ENCODE measurements at places on chromosomes 11 and 22.

DNA sequence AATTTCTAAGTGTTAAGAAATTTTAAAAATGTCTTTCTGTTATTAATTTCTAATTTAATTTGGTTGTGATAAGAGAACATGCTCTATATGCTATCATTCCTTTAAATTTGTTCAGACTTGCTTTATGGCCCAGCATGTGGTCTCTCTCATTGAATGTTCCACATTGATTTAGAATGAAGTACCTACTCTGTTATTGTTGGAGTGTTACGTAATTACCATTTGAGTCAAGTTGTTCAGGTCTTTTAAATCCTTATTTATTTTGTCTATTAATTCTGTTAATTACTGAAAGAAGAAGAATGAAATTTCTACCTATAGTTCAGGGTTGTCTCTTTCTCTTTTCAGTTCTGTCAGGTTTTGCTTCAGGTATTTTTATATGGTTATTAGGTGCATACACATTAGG, 57.0 kb downstream of the PRMT3 start:
- no peak for DNase-seq

GRCh38 chr11:71080239-71081097, 171.9 kb downstream of the SHANK2 start:
- DNase-seq, result no peak

DNA sequence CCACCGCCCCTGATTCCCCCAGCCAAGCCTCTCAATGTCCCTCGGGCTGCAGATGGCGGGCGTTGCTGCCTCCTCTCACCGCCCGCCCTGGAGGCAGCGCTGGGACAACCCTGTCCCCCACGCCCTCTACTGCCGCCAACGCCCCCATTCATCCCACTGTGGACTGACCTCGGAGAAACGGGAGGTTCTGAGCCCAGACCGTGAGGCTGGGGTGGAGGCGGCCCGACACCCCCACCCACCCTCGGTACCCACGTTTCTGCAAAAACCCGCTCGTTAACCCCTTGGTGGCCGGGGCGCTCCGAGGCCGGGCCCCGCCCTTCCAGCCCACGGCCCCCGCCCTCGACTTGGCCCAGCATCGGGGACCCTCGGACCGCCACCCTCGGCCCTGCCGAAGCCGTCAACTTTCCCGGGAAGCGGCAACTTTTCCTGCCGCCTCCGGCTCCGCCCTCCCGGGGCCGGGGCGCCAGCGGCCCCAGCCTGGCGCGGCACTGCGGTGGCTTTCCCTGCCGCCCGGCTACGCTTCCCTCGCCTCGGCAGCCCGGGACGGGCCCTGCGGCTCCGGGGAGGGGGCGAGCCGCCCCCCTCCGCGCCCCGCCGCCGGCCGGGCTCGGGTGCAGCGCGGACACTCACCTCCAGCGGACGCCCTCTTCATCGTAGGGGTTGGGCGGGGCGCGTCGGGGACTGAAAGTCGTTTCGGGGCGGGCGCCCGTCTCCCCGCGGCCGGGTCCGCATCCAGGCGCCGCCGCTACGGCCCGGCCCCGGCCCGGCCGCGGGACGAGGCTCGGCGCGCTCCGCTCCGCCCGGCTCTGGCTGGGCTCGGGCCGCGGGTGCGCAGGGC, 458 bp downstream of the RTN4R start:
- no peak for DNase-seq

DNA sequence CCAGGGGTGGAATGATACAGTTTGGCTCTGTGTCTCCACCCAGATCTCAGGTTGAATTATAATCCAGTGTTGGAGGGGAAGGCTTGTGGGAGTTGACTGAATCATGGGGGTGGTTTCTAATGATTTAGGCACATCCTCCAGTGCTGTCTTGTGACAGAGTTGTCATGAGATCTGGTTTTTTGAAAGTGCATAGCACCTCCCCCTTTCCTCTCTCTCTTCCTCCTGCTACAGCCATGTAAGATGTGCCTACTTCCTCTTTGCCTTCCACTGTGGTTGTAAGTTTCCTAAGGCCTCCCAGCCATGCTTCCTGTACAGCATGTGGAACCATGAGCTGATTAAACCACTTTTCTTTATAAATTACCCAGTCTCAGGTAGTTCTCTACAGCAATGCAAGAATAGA, 45.1 kb downstream of the THAP12 start:
- no peak for DNase-seq

- DNase-seq, result no peak
These were observed 83.2 kb downstream of the TRIM29 start for GRCh38 chr11:120054753-120055045.

DNA sequence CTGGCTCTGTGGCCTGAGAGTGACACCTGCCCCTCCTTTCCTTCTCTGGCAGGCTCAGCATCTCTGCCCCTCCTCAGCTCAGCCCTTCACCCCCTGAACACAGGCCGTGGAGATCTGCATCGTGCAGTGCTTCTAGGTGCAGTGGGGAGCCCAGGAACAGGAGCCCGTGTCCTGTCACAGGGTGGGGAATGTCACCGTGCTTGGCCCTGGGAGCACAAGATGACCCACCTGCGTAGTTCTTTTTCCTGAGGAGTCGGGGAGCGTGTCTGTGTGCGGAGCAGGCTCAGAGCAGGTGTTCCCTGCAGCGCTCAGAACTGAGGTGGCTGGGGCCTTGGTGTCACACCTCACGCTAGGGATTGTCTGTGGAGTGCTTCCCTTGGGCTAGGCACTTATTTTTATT, 10.6 kb downstream of the TBC1D22A start:
- no peak for DNase-seq

- peak; percentile 60 for DNase-seq
These were observed 29.6 kb downstream of the EHF start for GRCh38 chr11:34650528-34650927.

DNA sequence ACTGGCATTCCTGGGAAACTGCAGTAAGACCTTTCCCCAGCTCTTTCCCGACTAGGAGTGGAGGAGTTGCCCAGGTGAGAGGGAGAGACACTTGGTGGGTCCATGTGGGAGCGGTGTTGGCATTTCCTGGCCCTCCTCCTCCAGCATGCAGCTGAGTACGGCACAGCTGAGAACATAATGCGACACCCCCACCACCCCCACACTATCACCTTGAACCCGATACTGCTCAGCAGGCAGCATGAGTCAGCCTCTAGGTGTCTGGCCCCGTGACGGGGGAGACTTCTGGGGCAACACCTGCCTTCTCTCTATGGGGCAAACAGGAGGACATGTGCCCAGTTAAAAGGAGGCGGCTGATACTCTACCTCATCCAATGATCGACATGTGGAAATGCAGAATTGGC, 64.4 kb downstream of the PKNOX2 start:
- no peak for DNase-seq

DNA sequence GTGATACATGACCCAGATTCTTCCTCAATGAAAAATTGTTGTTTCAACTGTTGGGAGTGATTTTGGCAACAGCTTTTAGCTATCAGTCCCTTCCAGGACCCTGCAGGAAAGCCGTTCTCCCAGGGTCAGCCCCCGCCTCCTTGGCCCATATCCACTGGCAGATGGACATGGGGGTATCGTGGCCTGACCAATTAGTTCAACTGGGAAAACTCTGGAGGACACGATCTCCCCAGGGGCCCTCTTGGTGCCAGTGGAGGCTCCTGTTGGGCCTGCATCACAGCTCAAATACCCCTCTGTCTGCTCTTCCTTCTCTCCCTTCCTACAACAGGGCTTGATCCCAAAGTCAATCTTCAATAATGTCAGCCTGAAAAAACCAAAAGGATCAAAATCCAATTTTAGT, 272.5 kb upstream of the B3GAT1 start:
- DNase-seq, result no peak
